ENCODE measurements at places on chromosomes 3 and 15. TPM values are rescaled to one million over a fixed set of nuclear protein-coding genes. Genes with fewer than 3 reads are reported as not detected.

- DNase-seq: peak; percentile 78
Measured at GRCh38 chr15:68511073-68511991, 67.5 kb upstream of the CORO2B start.

GRCh38 chr3:59043391-59043790 is 6.4 kb downstream of the CFAP20DC start:
- DNase-seq: no peak

GRCh38 chr3:67700596-67700995 is 46.2 kb upstream of the SUCLG2 start:
- no peak for DNase-seq

DNA sequence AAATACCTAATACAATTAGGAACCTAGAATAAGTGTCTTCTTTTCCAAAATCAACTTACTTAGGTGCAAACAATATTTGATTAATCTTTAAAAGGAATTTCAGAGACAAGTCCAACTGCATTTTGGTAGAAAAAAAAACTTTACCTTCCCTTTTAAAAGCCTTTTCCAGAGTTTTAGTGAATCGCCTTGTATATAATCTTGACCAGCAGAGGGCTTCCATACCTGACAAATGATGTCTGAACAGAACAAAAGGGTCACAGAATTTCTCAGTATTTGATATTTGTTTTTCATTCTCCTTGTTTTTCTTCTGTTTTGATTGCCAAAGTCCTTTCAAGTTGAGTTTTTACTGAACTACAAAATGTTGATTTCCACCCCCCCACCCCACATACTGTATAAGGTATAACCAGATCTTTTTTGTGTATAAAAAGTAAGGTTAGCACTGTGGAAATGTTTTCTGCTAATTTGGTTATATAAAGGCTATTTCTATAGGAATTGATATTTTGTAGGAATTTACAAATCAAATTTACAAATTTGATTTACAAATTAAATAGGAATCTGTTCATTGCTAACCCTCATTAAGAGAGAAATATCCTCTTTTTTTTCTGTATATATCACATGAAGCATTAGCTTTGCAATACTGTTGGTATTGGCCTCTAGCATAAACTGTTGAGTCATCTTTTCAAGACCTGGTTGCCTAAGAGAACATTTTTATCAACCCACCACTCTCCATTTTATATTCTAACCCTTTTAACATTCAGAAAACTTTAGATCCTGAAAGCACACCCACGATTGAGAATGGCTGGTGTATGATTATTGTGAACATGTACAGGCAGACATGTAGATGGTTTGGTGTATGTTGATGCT is 464.1 kb upstream of the RARB start:
- DNase-seq: no peak

DNA sequence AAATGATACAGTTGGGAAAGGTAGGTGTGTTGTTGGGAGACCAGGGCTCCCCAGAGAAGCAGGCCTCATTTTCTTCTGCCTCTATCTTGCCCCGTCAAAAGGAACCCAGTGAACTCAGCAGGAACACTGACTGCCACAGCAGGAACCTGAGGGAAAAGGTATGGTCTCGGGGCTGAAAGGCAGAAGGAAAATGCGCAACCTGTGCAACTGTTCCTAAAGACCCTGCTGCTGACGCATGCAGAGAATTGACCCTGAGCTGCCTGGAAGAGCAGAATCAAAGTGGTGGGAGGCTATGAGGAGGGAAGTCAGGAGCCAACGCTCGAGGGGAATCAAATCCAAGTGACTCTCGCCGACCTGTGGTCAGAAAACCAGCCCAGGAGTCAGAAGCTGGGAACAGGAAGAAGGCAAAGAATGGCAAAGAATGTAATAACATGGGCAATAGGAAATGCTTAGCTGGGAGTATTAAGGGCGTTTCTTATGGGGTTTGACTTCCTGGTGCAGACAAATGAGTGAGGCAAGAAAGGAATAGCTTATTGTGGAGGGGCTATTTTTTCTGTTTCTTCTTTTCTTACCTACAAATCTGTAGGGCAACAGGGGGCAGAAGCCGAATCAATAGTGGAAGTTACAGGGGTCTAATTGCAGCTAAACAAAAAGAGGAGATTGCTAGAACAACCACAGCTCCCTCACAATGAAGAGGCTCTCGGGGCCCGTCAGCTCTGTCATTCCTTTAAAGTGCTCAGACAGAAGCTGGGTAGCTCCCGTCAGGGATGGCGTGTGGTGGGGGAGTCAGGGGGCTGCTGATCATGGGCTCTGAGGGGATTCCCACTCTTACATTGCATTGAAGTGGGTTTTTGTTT is 65.4 kb upstream of the DLG1 start:
- DNase-seq: no peak

The ZBBX gene
- not detected for total RNA-seq

GRCh38 chr15:42048080-42048820 is 27.4 kb upstream of the PLA2G4E start:
- no peak for DNase-seq

DNA sequence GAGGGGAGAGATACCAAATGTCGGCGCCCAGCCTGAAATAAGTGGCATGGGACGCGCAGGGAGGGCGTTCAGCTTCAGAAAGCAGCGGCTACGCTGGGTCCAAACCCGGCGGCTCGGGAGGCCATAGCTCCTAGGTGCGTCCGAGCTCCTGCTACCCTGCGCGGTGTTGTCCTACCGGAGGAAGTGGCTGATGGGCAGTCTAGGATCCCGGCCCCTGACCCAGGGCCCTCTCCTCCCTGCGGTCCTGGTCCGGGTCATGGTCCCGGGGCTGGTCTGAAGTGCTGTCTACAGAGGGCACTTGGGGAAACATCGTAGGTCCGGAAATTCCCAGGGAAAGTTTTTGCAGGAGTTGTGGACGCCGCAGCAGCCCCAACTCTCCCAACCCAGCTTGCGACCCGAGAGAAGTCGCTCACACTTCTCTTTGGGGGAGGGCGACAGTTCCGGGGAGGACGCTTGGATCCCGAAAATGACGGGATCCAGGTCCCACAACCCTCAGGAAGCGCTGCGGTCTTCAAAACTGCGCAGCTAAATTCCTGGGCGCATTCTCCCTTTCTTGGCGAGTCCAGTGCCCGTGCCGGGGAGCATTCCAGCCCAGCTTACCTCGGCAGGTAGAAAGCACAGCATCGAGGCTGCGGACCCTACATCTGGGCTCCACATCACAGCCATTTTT is 9.1 kb upstream of the FOXB1 start:
- DNase-seq: peak; percentile 50

The GOLGA6A gene
- total RNA-seq: not detected

DNA sequence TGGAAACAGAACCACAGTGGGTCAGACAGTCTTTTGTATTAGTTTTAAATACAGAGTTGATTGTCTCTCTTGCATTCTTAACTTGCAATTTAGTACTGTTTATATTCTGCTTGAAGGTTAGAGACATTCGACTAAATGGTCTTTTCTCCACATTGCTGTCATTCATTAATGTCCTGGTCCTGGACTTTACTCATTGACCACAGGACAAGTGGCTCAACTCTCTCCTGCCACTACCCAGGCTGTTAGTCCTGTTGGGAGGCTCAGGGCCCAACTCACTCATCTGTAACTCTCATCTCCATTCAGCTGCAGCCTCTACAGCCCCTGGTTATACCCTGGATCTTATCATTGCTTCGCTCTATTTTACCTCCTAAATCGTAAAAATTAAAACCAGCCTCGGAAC is 427.4 kb downstream of the LPP start:
- DNase-seq: no peak

The STRA6 gene
- 0.32 TPM for total RNA-seq
